Stimulated activated CD4-positive, alpha-beta T cell treated with anti-CD3 and anti-CD28 coated beads, Interleukin-12 subunit alpha, Interleukin-12 subunit beta, amount 100 ng/mL, for 48 hours (primary cell): ENCODE measurements at places on chromosomes 5 and 9.

GRCh38 chr5:6462671-6463070 lies 14.0 kb downstream of the UBE2QL1 start:
- DNase-seq, result no peak

DNA sequence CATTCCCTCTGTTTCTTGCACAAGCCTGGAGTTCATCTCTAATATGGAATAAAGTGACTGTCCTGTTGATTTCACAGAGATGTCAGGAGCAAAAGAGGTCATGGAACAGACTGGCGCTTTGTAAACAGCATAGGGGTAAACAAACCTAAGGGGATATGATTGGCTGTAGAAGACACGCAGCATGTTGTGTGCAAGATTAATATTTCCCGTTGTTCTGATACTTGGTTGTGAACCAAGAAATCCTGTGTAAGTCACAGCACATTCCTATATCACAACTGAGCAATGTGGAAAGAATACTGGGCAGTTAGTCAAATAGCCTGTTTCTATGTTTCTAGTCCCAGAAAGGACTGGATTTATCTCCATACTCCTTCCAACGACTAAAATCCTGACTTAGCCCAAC lies 3.2 kb downstream of the ADAMTS12 start:
- no peak for DNase-seq

- no peak for DNase-seq
Observed at GRCh38 chr9:98171176-98171925, 21.1 kb downstream of the CORO2A start.

DNA sequence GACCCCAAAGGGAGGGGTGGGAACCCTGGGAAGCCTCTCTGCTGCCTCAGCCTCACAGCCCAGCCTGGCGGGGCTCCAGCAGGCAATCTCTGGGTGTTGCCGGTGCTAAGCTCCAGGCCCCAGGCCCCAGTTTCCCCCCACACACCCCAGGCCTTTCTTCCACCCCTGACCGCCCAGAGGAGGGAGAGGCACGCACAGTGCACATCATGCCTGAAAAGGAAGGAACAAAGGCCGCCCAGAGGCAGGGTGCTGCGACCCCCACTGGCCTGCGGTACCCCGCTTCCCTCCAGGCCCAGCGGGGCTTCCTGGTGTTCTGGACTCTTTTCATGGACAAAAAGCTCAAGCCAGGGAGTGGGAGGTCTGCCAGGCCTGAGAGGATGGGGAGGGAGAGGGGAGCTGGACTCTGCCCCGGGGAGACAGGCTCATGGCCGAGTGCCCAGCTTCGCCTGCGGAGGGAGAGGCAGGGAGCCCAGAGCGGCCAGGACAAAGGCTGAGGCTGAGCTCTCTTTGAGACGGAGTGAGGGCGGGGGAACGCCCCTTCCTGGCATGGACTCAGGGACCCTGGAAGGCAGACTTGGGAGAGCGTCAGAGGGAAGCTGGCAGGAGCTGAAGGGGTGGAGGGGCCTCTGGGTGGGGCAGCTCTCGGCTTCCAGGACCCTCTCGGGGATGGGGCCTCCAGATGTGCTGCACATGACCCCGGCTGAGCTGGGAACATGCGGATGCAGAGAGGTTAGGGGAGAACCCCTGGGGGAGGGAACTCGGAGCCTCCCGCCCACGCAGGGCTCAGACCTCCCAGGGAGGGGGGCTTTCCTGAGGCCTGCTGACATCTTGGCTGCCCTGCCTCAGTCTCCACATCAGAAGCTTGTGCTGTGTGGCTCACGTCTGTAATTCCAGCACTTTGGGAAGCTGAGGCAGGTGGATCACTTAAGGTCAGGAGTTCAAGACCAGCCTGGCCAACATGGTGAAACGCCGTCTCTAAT lies 1.8 kb upstream of the ENTPD2 start:
- DNase-seq, result no peak

- DNase-seq, result no peak
Observed at GRCh38 chr5:59380350-59380951, 513.1 kb downstream of the PDE4D start.
